ENCODE measurements at places on chromosomes 2 and 18. TPM values are rescaled to one million over a fixed set of nuclear protein-coding genes. Genes with fewer than 3 reads are reported as not detected.

Gene LRRC30
- not detected for total RNA-seq

Gene GALR1
- total RNA-seq = not detected

Gene CIB4
- total RNA-seq = not detected

Gene C2orf72
- not detected for total RNA-seq

Gene KRTCAP3
- total RNA-seq = not detected

Gene EML6
- total RNA-seq = 0.65 TPM

Gene PREB
- total RNA-seq = 39.0 TPM

Gene GAL3ST2
- total RNA-seq = not detected

Gene ALK
- not detected for total RNA-seq
